ENCODE measurements at places on chromosomes 5 and 9.

GRCh38 chr5:157478726-157479125, 18.7 kb downstream of the NIPAL4 start:
- no peak for DNase-seq

GRCh38 chr9:114968671-114969070, 38.3 kb upstream of the TNFSF8 start:
- DNase-seq, result no peak

GRCh38 chr5:173196133-173196952, 38.7 kb downstream of the NKX2-5 start:
- no peak for DNase-seq

GRCh38 chr5:111954516-111955395, 197.8 kb upstream of the NREP start:
- DNase-seq, result no peak

GRCh38 chr5:82018462-82018861, 46.6 kb downstream of the ATG10 start:
- DNase-seq, result no peak

All from right renal cortex interstitium (tissue), 3 donors.